ENCODE measurements at places on chromosomes 7 and 10.

- peak; percentile 65 for DNase-seq
Observed at GRCh38 chr7:95871075-95871848, 98.9 kb downstream of the DYNC1I1 start.

DNA sequence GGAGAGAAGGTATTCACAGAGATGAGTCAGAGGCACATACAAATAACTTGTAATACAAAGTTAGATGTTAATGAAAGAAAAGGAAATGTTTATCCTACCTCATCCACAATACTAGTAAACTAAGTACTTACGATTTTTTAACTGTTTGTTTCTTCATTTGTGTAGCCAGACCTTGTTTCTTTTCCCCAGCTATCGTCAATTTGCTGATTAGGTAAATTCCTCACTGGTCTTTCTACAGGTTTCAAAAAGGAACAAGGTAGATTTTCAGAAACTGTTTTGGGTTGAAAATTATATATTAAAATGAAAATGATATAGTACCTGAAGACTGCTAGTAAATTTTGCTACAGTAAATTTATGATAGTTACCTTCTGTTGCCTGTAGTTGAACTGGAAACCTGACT, 56.6 kb downstream of the PON1 start:
- no peak for DNase-seq

GRCh38 chr10:94496010-94496409, 49.6 kb upstream of the HELLS start:
- DNase-seq: no peak

- no peak for DNase-seq
Observed at GRCh38 chr10:88794731-88795130, 7.8 kb upstream of the LIPM start.

- DNase-seq: no peak
Observed at GRCh38 chr10:84862551-84862950, 534.2 kb downstream of the CCSER2 start.
